SHP77 (cell line): ENCODE measurements at places on chromosomes 13 and 19.
A peak's percentile ranks its signal among the peaks of the same experiment; 100 is the strongest.

DNA sequence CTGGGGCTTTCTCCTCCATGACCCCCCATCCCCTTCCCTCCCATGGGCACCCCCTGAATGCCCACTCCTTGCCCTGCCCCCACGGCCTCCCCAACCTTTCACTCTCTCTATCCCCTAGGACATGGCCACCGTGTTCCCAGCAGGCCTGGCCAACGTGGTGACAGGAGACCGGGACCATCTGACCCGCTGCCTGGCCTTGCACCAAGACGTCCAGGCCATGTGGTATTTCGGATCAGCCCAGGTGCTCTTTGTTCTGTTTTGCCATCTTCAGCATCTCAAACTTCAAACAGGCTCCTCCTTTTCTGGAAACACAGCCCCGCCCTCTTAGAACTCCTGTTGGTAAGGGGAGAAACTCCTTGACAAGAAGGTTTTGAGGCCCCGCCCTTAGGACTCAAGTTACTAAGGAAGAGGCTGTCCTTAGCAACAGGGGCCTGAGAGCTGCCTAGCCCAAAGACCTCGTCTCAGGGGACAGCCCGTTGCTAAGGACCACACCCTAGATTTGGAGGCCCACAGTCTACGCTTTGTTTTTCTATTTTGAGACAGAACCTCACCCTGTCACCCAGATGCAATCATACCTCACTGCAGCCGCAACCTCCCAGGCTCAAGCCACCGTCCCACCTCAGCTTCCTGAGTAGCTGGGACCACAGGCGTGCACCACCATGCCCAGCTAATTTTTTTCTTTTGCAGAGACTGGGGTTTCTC lies 5.1 kb upstream of the FLT3LG start:
- DNase-seq, result no peak

GRCh38 chr19:6249296-6249695 lies 30.5 kb downstream of the MLLT1 start:
- DNase-seq, result no peak

DNA sequence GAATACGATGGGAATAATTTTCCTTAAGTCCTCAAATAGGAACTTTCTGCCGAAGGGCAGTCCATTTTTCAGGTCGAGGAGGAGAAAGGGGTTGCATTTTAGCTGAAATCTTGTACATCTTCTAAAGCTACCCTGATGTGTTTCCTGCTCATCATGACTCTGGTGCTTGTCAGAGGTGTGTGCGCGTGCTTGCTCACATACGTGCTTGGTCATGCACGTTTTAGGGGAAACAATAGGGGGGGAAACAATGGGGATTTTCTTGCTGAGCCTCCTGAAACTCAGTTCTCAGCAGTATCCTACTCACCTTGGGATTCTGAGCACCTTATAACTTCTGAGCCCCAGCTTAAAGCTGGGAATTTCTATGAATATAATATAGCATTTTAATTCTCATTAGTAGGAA lies 44.7 kb downstream of the TM9SF2 start:
- DNase-seq, result no peak

GRCh38 chr13:69600811-69601210 lies 506.8 kb upstream of the ATXN8OS start:
- no peak for DNase-seq

- DNase-seq, result peak; percentile 61
Observed at GRCh38 chr19:34096020-34096915, 76.0 kb upstream of the LSM14A start.

DNA sequence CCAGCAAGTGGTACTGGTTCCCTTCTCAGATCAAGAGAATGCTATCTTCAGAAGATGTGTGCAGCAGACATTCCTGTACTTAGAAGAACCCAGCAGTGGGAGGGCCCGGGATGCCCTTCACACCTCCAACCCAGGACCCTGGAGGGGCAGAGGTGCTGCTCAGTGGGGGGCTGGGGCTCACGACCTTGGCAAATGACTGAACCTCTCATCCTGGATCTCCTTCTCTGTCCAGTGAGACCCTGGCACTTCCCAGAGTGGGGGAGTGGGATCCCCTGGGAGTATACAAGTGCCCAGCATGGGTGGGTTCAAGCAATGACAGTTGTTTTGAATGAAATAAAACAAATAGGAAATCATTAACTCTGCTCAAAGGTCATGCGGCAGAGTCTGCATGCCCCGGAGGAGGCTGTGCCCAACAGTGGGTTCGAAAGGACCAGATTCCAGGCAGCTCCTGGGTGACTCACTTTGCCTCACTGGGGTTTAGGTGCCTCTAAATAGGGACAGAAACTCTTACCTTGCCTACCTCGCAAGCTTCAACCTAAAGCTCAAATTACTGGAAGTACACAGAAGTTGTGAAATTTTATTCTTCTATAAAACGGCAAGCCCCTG lies 26.9 kb downstream of the GGACT start:
- DNase-seq, result no peak

- no peak for DNase-seq
Observed at GRCh38 chr13:30808600-30808999, 73.3 kb downstream of the ALOX5AP start.

GRCh38 chr13:84431646-84432045 lies 549.4 kb upstream of the SLITRK1 start:
- no peak for DNase-seq

DNA sequence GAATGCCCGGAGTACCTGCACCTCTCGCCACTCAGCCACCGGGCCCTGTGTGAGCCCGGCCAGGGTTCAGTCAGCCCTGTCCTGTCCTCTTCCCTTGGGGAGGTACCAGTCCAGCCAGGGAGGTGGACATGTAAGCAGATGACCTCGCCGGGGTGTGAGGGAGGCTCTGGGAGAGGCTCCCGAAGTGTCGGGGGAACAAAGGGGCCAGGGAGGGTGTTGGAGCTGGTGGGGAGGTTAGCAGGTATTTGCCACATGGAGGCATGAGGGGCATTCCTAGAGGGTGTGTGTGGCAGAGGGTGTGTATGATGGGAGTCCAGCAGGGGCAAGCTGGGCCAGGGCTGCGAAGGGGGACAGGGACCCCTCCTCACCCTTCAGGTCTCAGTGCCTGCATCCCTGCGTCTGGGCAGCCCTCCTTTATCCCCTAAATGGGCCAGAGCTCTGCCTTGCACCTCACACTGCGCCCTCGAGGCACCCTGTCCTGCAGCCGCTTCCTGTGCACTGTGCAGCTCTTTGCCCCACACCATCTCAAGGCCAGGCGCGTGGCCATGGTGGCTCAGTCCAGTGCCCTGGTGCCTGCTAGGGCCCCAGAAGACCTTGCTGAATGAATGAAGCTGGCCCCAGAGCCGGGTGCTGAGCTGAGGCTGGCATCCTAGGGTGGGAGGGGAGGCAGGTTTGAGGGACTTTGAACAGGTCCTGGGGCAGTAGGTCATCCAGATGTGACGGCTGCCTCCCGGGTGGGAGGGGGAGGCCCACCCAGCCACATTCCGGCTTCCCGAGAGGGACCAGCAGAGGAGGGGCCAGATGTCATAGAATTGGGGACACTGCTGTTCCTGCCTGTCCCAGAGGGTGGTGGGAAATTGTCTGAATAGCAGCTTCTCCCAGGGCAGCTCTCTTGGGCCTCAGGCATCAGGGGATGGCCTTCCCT lies 3.1 kb downstream of the DDA1 start:
- DNase-seq, result no peak

- DNase-seq, result no peak
Observed at GRCh38 chr13:73355134-73355533, 296.3 kb downstream of the KLF5 start.

DNA sequence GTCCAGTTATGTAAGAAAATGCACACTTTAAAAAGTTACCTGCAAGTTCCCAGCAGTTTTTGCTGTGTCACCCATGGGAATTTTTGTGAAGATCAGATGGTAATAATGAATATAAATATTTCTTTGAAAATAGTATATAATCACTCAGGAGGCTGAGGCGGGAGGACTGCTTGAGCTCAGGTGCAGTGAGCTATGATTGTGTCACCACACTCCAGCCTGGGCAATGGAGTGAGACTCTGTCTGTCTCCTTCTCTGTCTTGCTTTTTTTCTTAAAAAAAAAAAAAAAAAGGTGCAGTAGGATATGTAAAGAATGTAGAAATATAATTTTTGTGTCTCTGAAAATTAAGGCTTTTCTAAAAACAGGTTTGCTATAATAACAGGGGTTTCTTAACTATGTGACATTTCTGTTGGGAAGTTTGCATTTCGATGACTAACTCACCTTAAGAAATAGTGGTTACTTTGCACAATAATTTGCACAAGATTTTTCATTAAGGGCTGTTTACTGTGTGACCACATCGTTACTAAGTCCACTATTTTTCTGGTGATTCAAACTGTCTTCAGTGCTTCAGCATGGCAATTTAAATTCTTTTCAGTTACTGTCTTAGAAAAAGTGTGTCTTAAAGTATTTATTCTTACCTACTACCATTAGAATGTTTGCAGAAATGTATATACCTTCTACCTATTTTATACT lies 37.3 kb downstream of the DNAJC3 start:
- DNase-seq, result no peak

DNA sequence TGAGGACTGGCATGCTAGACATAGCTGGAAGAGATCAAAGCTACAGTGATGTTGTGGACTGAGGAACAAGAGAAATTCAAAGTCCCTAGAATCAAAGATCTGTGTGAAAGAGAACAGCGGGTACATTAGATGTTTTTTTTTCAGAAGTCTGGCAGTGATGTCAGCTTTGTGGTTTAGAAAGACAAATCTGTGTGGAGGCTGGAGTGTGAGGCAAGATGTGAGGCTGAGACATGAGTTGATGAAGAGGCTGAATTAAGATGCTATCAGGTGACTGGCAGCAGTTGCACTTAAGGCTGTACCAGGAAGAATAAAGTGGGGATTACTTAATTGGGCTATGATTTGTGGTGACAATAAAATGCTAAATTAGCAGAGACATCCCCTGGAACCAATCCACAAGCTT lies 46.5 kb downstream of the DNAJC3 start:
- DNase-seq, result no peak

DNA sequence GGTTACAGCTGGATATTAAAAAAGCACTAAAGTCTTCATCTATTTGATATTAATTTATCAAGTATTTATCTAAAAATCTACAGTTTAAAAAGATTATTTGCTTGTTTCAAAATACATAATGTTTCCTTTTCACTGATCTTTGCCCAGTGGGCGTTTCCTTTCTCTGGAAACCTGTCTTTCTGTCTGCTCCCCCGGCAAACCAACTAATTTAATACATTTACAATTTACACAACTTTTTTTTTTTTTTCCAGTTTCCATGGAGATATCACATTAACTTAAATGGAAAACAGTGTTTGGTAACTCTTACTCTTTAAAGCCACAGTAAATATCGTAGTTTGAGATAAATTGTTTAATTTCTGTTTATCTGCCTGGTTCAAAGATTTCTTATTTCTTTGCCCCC lies 5.3 kb downstream of the GPC6 start:
- no peak for DNase-seq

DNA sequence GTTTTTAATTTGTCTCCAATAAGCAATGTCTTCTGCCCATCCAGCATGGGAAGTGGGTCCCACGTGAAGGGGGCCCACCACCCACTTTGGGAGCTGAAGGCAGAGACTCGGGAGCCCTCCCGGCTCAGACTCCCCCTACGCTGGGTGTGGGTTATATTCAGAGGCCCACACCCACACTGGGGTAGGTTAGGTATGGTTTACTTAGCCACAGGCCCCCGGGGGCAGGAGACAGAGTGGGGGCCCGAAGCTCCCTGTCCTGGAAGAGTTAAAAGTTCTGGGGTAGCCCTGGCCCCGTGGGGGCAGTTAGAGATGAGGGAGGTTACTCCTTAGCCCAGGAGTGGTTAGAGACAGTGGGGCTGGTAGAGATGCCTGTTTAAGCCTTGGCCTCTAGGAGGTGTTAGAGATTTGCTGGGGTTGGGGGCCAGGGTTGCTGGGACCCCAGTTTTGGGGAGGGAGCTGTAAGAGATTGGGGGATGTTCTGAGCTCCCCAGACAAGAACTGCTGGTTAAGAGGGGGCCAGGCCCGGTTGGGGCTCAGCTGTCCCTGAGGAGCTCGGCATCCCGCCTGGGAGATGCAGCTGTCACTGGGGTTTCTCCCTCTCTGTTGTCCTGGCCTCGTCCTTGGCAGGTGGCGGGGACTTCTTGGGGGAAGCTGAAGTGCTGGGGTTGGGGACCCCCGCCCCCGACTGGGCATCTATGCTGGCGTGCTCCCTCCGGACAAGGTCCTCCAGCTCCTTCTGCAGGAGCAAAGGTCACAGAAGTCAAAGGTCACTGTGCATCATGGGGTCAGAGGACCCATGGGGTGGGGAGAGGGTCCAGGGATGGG lies 712 bp upstream of the RINL start:
- no peak for DNase-seq

DNA sequence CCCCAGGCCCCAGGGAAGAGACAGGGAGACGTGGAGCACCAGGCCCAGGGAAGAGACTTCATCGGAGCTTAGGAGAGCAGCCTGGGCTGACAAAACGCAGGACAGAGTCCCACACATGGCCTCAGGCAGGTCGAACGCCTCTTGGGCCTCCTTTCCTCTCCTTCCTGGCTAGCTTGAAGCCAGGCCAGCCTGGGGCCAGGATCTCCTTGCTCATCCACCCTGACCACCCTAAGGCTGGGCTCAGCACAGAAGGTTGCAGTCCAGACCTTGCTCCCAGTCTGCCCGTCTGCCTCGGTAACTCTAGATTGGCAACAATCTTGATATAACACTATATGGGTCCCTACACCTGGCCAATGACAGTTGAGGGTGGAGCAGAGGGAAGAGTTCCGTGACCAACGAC lies 10.1 kb downstream of the PPP6R1 start:
- no peak for DNase-seq

- no peak for DNase-seq
Observed at GRCh38 chr19:43318796-43319314, 34.6 kb upstream of the CD177 start.

DNA sequence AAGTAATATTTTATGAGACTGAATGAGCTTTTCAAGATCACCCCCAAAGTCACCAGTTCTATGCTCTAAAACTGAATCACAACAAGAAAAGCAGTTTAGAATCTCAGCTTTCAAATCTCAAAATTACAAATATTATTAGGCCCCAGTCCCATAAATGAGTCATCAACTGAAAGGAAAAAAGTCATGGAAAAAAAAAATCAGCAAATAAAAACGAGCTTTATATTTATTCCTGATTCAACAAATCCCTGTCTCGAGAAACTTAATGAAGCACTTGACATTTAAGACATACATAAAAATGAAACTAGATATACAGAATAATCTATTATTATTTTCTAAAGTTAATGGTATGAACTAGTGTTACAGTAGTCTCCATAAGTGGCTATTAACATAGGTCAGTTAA lies 203.0 kb downstream of the DIAPH3 start:
- no peak for DNase-seq

DNA sequence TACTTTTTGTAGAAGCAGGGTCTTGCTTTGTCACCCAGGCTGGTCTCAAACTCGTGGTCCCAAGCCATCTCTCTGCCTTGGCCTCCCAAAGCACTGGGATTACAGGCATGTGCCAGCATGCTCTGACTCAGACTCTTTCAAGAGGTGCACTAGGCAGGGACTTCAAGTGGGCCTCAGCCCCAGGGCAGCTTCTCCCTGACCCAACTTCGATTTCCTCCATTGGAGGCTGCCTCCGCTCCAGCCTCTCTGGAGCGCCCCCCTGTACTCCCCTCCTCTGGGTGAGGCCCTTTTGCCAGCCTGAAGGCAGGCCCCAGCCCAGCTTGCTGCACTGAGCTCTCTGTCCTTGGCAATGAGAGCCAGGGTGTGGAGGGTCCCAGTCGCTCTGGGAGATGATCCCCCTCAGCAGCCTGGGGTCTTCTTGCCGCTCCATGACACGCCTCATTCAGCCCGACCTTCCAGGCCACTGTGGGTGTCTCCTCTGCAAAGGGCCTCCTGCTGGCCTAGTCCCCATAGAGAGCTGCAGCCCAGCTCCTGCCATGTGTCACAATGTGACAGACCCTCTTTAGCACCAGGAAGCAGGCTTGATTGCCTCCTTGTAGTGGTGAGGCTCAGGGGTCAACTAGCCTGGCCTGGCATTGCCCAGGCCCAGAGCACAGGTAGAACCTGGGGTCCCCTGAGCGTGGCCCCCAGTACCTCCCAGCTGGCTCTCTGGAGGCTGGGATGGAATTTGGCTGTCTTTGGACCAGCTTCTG lies 16.4 kb downstream of the CARM1 start:
- no peak for DNase-seq
